ENCODE measurements at places on chromosomes 16 and 17.

- no peak for DNase-seq
These were observed 6.2 kb upstream of the CYLD start for GRCh38 chr16:50735629-50736122.

DNA sequence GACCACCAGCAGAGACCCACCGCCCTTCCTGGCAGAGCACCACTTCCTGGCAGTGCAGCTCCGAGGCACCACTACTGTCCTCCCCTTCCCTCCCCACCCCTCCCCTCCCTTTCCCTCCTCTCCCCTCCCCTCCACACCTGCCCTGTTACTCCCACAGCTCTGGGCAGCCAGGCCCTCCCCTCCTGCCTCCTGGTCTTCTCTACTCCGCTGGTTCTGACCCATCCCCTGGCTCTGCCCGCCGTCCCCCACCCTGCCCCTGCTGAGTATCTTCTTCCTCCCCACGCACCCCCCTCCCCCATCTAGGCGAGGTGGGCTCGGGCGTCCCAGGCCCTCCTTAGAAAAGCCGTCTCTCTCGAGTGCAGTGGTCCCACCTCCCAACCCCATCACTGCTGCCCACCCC lies 77.7 kb downstream of the AMFR start:
- DNase-seq, result no peak

DNA sequence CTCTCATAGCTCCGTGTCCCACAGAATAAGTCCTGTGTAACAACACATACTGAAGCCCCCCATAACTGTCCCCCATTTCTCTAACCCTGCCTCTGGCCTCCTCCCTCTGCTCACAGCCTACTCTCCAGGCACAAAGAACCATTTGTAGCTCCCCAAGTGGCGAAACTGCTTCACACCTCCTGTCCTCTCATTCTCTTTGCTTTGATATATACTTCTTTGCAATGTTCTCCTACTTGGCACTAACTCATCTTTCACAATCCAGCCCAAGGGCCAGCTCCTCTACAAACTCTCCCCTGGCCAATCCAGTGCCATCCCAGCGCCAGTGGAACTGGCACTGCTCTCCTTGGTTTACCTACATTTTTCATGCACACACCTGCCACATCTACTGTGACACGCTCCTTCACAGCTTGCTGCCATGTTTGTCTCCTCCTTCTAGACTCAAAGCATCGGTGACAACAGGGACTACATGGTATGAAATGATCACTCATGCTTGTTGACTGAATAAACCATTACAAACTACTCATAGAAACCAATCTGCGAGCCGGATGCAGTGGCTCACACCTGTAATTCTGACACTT lies 12.8 kb downstream of the CYTH1 start:
- DNase-seq, result no peak

GRCh38 chr16:22265351-22265750 lies 31.9 kb upstream of the POLR3E start:
- no peak for DNase-seq

DNA sequence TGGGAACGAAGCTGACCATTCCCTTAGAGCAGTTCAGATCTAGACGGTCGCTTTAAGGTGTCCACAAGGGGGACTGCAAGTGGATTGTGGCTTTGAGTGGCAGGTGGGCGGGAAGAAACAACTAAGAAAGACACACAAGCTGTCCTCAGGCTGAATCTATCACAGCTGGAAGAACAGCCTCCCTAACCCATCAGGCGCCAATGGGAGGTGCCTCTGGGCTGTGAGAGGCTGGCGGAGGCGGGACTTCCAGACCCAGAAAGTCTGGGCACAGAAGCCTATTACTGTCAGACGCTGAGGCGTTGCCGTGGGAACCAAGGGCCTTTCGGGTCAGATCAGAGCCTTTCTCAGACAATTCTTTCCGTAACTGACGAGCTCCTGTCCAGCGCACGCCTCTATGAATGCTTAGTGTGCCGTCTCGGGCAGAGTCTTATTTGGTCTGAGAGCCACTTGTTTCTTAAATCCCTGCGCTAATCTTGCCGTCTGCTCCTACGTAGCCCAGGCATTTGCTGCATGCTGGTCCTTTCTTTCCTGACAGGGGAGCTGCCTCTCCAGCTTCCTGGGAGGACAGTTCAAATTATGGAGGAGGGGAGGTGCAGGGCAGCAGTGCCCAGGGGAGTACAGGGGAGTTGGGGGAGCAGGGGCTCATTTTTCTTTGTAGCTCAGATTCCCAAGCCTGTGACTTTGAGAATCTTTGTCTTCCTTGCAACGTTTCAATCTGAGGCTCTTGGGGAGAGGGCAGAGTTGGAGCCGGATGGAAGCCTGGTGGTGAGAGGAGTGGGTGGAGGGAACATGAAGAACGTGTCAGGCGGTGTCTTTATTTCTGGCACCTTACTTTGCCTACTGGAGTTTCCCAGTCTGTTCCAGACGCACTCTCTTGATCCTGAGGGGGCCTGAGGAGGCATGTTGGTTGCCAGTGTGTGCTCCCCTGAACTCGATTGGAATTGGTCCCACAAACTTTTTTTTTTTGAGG lies 618.7 kb downstream of the KCNJ18 start:
- no peak for DNase-seq

DNA sequence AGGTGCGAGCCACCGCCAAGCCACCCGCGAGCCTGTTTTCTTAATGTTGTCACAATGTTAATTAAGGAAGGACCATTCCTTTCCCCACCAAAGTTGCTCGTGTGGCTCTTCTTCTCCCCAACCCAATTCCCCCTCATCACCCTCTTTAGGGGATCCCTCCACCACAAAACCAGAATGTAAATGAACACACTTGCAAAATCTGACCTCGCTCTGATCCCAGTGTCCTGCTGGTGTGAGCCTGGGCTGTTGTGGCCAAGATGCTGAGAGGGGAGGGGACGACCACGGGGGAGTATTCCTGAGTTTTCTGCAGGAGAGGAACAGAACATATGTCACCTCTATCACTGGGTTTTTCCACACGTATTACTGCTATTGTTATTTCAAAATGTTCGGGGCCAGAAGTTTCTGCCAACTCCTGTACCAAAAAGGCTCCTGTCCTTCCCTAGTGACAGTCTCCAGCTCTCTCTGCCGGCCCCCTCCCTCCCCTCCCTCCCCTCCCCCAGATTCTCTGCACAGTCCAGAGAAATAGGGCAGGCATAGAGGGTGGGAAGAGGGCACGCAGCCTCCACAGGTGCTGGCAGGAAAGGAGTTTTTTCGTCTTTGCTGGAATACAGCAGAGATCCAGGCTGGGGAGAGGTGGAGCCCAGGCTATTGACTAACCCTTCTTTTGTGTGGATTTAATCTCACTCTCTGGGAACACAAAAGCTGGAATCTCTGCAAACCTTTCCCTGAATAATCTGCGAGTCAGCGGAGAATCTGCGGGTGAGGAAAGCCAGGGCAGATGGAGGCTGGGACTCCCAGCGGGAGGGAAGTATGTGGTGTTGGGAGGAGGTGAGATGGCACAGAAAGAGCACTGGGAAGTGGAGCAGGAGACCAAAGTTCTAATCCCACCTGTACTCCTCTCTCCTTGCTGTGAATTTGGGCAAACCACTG lies 4.5 kb upstream of the CA4 start:
- DNase-seq, result peak; percentile 57

DNA sequence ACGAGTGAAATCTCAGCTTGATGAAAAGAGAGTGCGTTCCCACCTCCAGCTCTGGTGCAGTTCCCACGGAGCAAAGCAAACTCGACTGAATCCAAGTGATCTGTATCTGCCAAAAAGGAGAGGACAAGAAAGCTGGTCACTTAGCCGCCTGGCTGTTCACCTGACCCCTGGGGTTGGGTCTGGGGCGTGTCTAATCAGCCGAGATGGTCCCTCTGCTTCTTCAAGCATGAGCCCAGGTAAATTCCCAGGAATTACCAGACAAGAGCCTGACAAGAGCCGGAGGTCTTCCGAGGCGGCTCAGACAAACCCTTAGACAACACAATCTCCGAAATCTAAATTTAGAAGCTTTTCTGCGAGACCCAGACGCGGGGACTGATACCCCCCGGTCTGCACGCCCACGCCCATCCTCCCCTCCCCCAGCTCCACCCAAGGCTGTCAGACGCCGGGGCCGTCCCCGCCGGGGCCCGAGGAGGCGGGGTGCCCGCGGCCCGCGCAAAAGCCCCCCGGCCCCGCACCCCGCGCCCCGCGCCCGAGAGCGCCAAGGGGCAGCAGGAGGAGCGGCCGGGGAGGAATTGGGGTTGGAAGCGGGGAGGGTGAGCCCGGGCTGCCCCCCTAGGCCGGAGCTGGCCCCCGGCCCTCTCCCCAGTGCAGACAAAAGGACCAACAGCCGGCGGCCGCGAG lies 674 bp downstream of the ZNF821 start:
- DNase-seq, result no peak

- DNase-seq, result no peak
These were observed 232.3 kb downstream of the KATNIP start for GRCh38 chr16:27781981-27782880.

GRCh38 chr16:65463652-65464260 lies 341.9 kb upstream of the CDH11 start:
- DNase-seq, result no peak

DNA sequence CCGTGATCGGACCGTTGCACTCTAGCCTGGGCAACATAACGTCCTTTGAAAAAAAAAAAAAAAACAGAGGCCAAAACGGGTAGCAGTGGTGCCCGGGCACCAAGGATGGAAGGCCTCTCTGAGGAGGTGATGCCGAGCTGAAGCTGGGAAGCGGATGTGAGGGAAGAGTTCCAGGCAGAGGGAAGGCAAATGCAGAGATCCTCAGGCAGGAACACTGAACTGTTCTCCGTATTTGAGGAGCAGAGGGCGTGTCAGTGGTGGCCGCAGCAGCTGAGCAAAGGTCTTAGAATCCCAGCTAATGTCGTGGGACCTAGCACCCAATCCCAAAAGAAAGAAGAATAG lies 656 bp upstream of the KCTD13 start:
- DNase-seq, result no peak

DNA sequence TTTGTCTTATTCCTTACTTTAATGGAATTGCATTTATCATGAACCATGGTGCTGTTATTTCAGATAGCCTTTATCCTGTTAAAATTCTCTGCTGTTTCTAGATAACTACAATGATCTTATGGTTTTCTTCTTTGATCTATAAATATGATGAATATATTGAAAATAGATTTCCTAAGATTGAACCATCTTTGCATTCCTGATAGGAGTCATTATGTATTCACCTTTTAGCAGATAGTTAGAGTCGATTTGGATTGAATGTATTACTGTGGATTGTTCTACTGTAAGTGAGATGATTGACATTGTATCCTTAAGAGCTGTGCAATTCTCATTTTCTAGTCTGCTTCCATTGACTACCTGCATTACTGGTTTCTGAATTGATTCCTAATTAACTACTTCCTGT lies 165.0 kb upstream of the CACNG3 start:
- DNase-seq, result no peak

- DNase-seq, result no peak
These were observed 50.8 kb upstream of the ENDOV start for GRCh38 chr17:80364091-80364691.

DNA sequence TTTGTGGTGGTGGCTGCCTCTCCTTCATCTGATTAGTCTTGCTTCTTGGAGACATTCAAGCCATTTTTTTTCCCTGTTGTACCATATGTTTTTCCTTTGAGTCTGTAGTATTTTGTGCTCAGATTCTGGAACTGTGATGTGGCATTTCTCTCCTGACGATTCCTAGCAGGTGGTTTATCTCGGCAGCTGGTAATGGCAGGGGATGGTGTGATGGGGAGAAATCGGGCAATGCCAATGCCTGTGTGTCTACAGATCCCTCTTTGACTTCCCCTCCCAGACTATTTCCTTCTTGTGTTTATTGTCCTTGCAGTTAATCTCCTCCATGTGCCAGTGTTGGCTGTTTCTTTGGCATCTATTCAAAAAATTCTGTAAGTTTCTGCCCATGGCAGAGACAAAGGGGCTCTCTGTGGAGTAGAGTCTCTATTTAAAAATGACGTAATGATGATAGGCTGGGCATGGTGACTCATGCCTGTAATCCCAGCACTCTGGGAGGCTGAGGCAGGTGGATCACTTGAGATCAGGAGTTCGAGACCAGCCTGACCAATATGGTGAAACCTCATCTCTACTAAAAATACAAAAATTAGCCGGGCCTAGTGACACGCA lies 90.2 kb upstream of the ERCC4 start:
- no peak for DNase-seq

DNA sequence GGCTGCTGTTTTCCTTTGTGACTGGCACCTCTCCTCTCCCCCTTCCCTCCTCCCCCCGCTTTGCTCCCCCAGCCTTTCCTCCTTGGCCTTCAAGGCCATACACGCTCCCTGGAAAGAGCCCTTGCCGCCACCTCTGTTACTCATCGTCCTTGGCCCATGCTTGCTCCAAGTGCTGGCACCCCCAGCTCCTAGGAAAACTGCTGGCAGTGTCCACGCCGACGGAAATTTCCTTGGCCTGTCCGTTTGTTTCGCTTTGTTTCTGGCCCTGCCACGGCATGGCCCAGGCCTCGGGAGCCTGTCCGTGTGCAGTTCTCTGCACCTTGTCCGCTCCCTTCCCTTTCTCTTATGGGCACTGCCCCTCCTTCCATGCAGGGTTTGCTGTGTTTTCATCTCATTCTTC lies 18.0 kb downstream of the CA5A start:
- DNase-seq, result no peak

- no peak for DNase-seq
These were observed 104.6 kb downstream of the GNAO1 start for GRCh38 chr16:56295739-56296527.

DNA sequence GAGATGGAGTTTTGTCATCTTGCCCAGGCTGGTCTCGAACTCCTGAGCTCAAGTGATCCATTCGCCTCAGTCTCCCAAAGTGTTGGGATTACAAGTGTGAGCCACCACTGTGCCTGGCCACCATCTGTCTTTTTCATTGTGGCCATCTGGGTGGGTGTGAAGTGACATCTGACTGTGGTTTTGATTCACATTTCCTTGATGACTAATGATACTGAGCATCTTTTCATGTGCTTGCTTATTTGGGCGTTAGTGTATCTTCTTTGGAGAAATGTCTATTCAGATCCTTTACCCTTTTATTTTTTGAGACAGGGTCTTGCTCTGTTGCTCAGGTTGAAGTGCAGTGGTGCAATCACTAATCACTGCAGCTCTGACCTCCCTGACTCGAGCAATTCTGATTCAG lies 53.9 kb upstream of the ERN1 start:
- no peak for DNase-seq

DNA sequence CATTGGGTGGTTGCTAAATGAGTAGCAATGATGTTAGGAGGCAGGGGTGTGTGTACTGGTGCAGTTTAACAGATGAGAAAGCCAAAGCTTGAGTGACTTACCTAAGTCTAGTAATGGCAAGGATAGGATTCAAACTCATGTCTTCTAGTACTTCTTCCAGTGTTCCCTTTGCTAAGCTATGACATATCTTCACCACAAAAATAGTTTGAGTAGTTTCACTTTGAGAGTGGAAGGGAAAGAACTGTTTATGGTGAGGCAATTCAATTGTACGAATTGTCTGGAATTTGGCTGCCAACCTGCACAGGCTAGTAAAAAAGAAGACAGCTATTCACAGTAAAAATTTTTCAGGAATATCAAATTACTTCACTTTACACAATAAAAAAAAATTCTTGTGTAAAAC lies 138.0 kb downstream of the NLK start:
- no peak for DNase-seq

GRCh38 chr17:12536021-12536420 lies 129.7 kb upstream of the MYOCD start:
- DNase-seq, result no peak

DNA sequence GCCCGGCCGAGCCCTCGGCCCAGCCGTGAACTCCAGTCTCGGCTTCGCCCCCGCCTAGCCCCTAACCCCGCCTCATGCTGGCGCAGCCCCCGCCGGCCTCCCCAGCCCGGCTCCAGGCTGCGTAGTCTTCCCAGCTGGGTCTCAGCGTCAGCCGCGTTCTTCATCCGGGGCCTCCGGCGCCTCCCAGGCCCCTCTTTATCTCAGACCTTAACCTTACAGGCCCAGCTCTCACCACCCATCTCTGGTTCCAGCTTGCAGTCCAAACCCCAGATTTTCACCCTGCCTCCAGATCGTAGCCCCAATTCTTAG lies at the start of gene PROCA1:
Gene PROCA1, minus strand, starts transcription at position 166 of the 309 bp plus-strand sequence. CDS start 228 bp downstream, outside the sequence.
- DNase-seq, result no peak

All from NCI-H226 (cell line).